ENCODE measurements at places on chromosomes 2 and 18.

DNA sequence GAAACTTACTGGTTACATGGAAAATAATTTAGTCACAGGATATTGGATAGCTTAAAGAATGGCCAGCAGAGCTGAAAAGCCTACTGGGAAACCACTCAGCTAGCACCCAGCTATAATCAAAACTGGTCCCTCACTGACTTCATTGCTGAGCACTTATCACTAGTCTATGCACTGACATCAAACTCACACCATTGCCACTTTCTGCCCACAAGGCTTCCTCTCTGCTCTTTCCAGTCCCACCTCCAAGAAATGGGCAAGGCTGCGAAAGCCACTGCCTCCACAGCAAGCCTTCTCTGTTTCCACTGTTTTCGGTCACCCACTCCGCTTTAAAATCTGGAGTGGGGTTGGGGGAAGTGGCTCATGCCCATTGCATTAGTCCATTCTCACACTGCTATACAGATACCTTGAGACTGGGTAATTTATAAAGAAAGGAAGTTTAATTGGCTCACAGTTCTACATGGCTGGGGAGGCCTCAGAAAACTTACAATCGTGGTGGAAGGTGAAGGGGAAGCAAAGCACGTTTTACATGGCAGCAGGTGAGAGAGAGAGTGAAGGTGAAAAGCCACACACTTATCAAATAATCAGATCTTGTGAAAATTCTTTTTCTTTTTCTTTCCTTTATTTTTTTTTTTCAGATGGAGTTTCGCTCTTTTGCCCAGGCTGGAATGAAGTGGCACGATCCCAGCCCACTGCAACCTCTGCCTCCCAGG lies 77.0 kb upstream of the CERS6 start:
- no peak for DNase-seq

- DNase-seq = no peak
Measured at GRCh38 chr2:11097854-11098387, 57.3 kb upstream of the SLC66A3 start.

DNA sequence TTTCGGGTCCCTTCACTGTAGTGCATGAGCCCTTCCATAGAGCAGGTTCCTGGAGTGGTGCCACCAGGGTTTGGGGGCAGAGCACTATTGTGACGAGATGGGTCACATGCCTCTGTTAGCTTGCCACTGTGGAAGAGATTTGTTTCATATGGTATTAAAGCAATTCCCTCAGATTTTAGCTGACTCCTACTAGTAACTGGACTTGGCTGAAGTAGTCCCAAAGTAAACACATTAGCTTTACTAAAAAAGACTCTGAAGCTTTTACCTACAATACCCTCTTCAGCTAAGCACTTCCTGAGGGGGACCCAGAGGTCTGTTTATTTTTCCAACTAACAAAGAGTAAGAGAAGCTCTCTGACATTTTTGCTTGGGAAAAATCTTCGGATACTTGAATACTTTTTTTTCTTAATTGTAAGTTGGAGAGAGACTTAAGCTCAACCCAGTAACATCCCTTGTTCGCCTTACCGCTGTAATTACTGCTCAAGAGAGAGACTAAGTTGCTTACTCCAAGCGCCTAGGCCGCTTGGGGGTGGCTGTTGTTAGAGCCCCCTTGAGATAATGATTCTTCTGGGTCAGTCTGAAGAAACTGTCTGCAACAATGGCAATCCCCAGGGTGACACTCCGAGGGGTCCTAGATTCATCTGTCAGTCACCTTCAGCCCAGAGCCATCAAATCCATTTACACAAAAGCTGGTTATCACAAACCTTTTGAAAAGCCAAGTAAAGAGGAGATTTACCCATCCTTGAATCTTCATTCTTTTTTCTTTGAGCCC lies 177.4 kb downstream of the FIGN start:
- DNase-seq = no peak

DNA sequence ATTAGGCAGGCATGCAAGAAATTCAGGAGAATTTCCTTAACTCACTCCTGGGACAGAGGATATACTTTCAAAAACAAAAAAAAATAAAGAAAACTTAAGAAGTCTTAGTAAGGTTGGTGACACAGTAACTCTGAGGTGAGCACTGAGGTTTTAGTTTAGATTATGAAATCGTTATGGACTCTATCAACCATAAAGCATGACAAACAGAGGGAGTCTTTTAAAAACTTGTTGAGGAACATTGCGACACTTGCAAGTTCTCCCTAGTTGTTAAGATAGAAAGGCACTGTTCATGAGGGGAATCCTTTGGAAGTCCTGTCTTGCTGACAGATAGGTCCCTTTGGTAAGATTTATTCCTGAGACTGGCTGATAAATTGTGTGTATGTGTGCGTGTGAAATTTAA lies 194.3 kb upstream of the ERBB4 start:
- DNase-seq = no peak

DNA sequence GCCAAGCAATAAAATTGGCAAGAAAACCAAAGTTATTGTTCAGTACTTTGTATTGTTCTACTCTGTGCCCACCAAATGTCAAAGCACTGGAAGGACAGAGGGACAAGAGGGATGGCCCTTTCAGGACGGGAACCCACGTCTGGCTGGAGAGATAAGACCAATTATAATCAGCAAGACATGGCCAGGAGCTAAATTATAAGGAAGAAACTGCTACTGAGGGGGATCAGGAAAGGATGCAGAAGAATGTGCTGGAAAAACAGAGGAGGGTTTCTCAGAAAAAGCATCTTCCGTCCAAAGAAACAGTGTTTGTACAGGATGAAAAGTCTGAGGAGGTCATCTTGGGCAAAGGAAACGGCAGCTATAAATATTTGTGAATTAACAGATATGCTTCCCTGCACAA lies 46.4 kb upstream of the NARS1 start:
- peak; percentile 4 for DNase-seq

- no peak for DNase-seq
Measured at GRCh38 chr2:187407407-187408084, 40.5 kb downstream of the CALCRL start.

DNA sequence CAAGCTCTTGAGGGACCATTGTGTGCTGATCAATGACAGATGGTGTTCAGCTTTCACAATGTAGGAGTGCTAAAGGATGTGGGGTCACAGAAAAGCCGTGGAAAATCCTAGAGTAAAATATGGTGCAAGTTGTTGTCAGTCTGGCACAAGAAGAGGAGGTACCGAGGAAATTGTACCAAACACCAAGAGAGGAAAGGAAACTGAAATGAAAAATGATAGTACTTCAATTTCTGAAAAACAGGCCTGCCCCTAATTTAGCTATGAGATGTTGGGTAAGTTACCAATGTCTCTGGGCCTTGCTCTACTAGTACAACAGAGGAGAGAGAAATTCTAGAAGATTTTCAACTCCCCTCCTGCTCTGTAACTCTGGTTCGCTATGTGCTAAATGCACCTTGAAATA lies 78.8 kb upstream of the PELI1 start:
- no peak for DNase-seq

DNA sequence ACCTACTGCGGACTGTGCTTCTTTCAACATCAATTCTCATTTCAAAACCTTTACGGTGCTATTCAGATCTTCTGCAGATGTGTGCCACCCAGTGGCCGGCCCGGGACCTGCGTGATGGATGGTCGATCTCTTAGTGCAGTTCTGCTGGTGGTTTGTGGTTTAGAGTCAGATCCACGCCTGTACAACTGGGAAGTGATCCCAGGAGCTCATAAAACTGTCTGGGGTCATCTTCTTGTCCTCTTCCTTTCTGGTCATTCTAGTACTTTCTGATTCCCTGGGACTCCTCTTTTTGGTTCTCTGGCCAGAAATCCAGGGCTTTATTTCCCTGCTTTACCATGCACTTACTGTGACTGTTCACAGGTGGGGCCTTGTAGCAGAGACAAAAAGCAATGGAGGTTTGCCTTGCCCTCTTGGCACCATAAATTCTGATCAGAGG lies 15.8 kb upstream of the SELENOI start:
- peak; percentile 90 for DNase-seq

GRCh38 chr2:134282629-134283400 lies 28.9 kb downstream of the MGAT5 start:
- no peak for DNase-seq

DNA sequence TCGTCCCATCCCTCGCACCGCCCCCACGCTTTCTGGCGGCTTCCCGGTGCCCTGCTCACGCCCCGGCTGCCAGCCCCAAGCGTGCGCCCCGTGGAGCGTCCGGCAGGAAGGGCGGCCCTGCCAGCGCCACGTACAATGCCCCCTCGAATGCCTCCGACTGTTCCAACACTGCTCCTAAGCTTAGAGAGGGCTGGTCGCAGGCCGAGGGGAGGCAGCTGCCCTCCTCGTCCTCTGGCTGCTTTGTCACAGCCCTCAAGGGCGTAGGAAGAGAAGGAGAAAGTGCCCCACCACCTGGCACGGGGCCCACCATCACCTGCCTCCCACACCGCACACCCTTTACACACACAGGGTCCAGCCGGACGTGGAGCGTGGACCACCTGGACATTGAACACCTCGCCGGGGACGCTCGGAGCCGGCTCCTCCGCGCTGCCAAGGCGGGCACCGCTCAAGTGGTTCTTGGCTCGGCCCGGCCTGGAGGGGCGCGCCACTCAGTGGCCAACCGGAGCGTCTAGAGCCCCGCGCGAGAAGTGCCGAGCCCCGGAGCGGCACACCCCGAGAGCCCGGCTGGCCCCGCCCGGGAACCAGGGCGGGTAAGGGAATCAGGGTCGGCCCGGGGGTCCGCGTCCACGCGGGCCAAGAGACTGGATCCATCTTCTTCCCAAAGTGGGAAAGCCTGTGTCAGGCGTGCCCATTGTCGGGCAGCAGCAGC lies 830 bp downstream of the DNER start:
- peak; percentile 61 for DNase-seq

DNA sequence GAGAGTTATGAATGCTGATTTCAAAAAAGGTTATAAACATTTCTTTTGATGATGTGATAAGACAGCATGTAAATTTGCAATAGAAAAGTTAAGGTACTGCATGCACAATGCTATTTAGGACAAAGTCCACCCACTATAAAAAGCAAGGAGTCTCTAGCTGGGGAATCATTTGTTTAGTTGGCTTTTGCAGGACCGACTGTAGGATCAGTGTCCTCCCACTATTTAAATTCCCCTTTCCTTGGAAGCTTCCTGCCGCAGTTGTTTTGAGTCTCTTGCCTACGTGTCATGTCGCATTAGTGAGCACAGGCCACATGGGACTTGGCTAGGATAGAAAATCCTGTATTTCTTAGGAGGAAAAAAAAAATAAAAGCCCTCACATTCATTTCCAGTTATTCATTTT lies 13.1 kb downstream of the QPCT start:
- no peak for DNase-seq

DNA sequence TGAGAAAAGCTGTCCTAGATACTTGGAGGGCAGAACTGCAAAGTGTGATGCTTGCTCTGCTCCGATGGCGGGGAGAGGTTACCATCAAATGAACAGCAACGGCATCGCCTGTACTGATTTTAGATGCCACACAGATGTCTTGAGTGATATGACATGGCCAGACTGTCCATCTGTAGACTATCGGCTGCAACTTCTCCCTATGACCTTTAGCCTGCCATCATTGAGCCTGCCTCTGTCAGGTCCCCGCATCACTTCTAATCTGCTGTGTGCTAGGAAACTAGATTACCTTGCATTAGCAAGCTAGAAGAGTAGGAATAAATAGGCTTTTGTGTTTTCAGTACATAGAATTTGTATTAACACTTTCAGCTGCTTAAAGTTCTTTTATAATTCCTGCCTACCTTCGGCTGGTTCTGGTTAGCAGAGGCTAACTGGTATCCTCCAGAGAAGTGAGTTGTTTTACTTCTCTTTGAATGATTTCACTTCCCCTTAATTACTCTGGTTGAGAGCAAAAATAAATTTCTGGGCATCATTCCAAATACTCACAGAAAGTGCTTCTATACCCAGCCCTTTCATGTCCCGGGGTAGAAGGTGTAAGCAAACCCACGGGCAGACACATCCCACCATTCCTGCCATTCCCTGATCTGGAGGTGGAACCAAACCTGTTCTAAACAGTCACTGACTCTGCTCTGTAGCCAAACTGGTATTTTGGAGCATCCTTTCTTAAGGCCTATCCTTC lies 24.0 kb downstream of the GAREM2 start:
- DNase-seq = no peak

DNA sequence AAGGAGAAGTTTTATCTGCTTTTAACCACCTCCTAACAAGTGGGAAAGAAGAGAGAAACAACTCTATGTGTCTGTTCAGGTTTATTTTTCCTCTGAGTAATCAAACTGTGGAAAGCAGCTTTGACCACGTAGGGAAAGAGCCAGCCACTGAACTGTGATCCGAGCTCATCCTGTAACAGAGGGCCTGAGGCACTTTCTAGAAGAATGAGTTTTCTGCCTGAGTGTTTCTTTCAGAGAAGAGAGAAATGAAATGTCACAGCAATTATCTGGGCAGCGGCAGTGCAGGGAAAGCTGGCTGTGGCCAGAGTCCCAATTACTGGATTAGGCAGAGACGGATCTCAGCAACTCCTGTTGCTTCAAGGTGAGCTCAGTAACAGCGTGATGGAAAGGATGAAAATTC lies 151.9 kb downstream of the CD226 start:
- DNase-seq = peak; percentile 54

DNA sequence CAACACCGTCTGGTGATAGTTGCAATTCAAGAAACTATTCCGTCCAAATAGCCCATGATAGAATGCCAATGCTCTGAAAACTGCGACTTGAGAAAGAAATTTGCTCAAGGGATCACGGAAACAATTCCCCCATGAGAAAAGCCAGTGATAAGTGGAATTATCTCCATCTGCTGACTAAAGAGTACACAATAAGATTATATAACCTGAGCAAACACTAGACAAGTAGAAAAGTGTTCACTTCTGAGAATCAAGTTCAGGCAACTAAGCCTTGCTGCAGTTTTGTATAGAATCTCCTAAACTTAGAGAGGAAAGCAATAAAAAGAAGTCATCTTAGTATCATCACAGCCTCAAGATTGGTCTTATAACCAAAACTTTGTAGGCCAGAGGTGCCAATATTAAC lies 336.3 kb upstream of the NRXN1 start:
- DNase-seq = no peak

- DNase-seq = no peak
Measured at GRCh38 chr2:24894750-24895149, 25.3 kb downstream of the ADCY3 start.

GRCh38 chr2:108268001-108268400 lies 20.7 kb upstream of the SULT1C2 start:
- no peak for DNase-seq

GRCh38 chr2:228408529-228409227 lies 227.2 kb upstream of the SPHKAP start:
- DNase-seq = no peak

- peak; percentile 67 for DNase-seq
Measured at GRCh38 chr2:227125506-227125905, 38.5 kb downstream of the COL4A4 start.

- no peak for DNase-seq
Measured at GRCh38 chr2:27730980-27731691, 40.4 kb upstream of the MRPL33 start.

GRCh38 chr2:58891828-58892377 lies 650.8 kb upstream of the FANCL start:
- no peak for DNase-seq

All from SK-MEL-5 (cell line).